ENCODE measurements at places on chromosomes 11 and 22. TPM values are rescaled to one million over a fixed set of nuclear protein-coding genes. Genes with fewer than 3 reads are reported as not detected.

The MRGPRX2 gene
- total RNA-seq = 0.51 TPM

The NNMT gene
- not detected for total RNA-seq

The NLRP10 gene
- total RNA-seq = not detected

The GGTLC2 gene
- not detected for total RNA-seq

The QSER1 gene
- total RNA-seq = 57.4 TPM

The HTR3A gene
- total RNA-seq = not detected

The MOGAT2 gene
- not detected for total RNA-seq

The FGF3 gene
- total RNA-seq = not detected

- H3K27ac ChIP-seq = peak overlapping the region; percentile 91
- no peak overlapping the region for H3K4me3 ChIP-seq
- peaks cover 6% of the 10 kb centered on the region for H3K27me3 ChIP-seq
- H3K36me3 ChIP-seq = peaks cover 2% of the 10 kb centered on the region
- peaks cover 23% of the 10 kb centered on the region for H3K4me1 ChIP-seq
Measured at GRCh38 chr22:45317551-45318167, 7.9 kb downstream of the FAM118A start.

- H3K27me3 ChIP-seq = no peaks in the 10 kb centered on the region
- no peak overlapping the region for H3K27ac ChIP-seq
- H3K4me3 ChIP-seq = no peak overlapping the region
- H3K4me1 ChIP-seq = peaks cover 3% of the 10 kb centered on the region
- H3K36me3 ChIP-seq = no peaks in the 10 kb centered on the region
- DNase-seq = no peak
Measured at GRCh38 chr11:6269994-6270393, 10.4 kb downstream of the CCKBR start.

- no peak overlapping the region for H3K4me3 ChIP-seq
- H3K27me3 ChIP-seq = peaks cover 17% of the 10 kb centered on the region
- DNase-seq = no peak
- H3K4me1 ChIP-seq = peaks cover 45% of the 10 kb centered on the region
- no peak overlapping the region for H3K27ac ChIP-seq
- peaks cover 32% of the 10 kb centered on the region for H3K36me3 ChIP-seq
Measured at GRCh38 chr22:31284281-31285155, 7.8 kb downstream of the PIK3IP1 start.

DNA sequence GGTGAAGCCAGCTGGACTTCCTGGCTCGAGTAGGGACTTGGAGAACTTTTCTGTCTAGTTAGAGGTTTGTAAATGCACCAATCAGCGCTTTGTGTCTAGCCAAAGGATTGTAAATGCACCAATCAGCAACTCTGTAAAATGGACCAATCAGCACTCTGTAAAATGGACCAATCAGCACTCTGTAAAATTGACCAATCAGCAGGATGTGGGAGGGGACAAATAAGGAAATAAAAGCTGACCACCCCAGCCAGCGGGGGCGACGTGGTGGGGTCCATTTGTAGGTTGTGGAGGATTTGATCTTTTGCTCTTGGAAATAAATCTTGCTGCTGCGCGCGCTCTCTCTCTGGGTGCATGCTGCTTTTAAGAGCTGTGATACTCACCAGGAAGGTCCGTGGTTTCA, 202.9 kb downstream of the MIAT start:
- no peak overlapping the region for H3K4me3 ChIP-seq
- peaks cover 1% of the 10 kb centered on the region for H3K27me3 ChIP-seq
- DNase-seq = no peak
- H3K36me3 ChIP-seq = no peaks in the 10 kb centered on the region
- no peak overlapping the region for H3K27ac ChIP-seq

DNA sequence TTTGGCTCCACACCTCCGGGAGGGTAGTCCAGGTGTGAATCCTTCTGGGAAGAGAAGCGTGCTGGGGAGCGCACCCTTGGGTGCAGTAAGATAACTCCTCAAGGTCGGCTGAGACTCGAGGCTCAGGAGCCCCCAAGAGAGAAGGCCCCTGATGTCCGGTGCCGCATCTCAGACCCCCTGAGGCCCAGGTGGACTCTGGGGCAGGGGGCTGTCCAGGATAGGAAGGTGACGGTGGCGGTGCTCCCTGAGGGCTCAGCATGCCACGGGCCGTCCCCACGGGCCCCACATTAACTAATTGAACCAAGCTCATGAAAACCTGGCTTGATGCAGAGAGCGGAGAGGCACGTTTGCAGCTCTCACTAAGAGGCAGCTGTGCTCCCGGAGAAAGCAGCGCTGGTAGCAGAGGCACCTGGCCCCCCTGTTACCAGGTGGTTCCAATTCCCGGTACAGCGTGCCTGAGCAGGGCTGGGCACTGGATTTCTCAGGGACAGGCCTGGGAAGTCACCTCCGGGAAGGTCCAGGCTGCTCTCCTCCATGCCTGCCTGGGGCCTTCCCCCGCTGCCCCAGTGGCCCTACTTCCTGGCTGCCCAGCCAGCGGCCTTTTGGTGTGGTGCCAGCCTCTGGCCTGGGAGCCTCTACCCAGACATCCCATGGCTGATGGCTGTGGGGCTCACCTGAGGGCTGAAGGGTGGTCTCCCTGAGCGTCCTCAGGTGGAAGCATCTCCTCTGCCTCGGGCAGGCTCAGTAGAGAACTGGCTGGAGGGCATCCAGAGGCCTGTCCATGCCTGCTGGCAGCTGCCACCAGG, 1.1 kb downstream of the KCNQ1 start:
- no peak overlapping the region for H3K27ac ChIP-seq
- H3K4me1 ChIP-seq = peaks cover 22% of the 10 kb centered on the region
- DNase-seq = no peak
- peaks cover 11% of the 10 kb centered on the region for H3K27me3 ChIP-seq
- H3K4me3 ChIP-seq = peak overlapping the region; percentile 91
- no peaks in the 10 kb centered on the region for H3K36me3 ChIP-seq

- no peak for DNase-seq
- H3K4me1 ChIP-seq = peaks cover 12% of the 10 kb centered on the region
- no peak overlapping the region for H3K4me3 ChIP-seq
- H3K36me3 ChIP-seq = no peaks in the 10 kb centered on the region
Measured at GRCh38 chr22:27686534-27686933, 115.0 kb downstream of the MN1 start.

DNA sequence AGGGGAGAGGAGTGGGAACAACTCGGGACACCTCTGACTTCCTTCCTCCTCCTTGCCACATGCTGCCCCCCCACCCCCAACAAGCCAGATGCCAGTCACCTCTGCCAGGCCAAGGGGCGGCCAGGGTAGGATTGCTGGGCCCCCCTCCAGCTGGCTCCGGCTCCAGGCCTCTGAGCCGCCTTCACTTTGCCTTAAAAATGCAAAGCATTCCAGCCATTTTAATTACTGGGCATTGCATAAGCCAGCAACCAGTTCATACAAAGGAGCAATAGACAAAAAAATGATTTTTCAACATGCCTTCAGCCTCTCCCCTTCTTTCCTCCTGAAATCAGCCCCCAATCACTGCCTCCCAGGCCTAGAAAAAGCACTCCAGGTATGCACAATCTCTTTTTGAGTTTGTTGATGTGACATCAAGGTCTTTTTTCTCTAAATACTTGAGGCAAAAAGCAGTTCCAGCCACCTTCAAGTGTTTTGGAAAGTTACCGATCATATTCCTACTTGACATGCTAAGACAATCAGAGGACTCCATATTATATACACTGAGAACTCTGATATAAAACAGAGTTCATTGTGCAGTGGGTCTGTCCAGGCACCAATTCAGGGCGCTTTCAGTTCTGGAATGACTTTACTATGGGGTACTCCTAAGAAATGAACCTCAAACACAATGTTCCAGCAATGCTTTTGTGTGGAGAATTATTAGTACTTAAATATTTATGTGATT, 12.4 kb upstream of the TIMP3 start:
- no peak overlapping the region for H3K4me3 ChIP-seq
- no peak overlapping the region for H3K27ac ChIP-seq
- no peaks in the 10 kb centered on the region for H3K36me3 ChIP-seq
- no peak for DNase-seq
- H3K4me1 ChIP-seq = peaks cover 7% of the 10 kb centered on the region

GRCh38 chr22:46674367-46674781, 54.2 kb downstream of the GRAMD4 start:
- no peak overlapping the region for H3K27ac ChIP-seq
- H3K27me3 ChIP-seq = peaks cover 2% of the 10 kb centered on the region
- no peaks in the 10 kb centered on the region for H3K4me1 ChIP-seq
- no peaks in the 10 kb centered on the region for H3K36me3 ChIP-seq
- H3K4me3 ChIP-seq = no peak overlapping the region
- DNase-seq = no peak

- no peak for DNase-seq
- H3K36me3 ChIP-seq = no peaks in the 10 kb centered on the region
- H3K27me3 ChIP-seq = peaks cover 4% of the 10 kb centered on the region
- H3K4me1 ChIP-seq = peaks cover 2% of the 10 kb centered on the region
- H3K4me3 ChIP-seq = no peak overlapping the region
- no peak overlapping the region for H3K27ac ChIP-seq
Measured at GRCh38 chr22:48635031-48635430, 1192.6 kb downstream of the BRD1 start.

GRCh38 chr22:27108425-27109114, 451.2 kb downstream of the MIAT start:
- H3K27ac ChIP-seq = no peak overlapping the region
- peaks cover 3% of the 10 kb centered on the region for H3K4me1 ChIP-seq
- peaks cover 2% of the 10 kb centered on the region for H3K27me3 ChIP-seq
- no peak overlapping the region for H3K4me3 ChIP-seq
- H3K36me3 ChIP-seq = no peaks in the 10 kb centered on the region

- no peaks in the 10 kb centered on the region for H3K36me3 ChIP-seq
- H3K4me3 ChIP-seq = no peak overlapping the region
- DNase-seq = no peak
Measured at GRCh38 chr11:83437939-83438338, 151.8 kb upstream of the CCDC90B start.

DNA sequence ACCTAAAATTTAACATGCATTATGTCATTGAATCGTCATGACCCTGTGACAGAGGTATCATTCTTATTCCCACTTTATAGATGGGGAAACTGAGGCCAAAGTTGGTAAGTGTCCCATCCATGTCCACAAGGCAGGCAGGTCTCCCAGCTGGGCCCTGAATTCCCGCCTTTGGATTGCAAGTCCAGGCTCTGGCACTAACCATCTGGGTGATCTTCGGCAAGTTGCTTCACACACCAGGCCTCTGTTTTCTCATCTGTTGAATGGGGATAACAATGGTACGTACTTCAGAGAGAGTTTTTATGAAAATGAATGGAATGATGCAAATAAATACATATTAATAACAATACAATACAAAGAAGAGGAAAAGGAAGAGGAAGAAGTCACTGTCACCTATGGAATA, 3.4 kb downstream of the CRYBB3 start:
- H3K4me1 ChIP-seq = peaks cover 3% of the 10 kb centered on the region
- peaks cover 2% of the 10 kb centered on the region for H3K27me3 ChIP-seq
- no peak overlapping the region for H3K27ac ChIP-seq

DNA sequence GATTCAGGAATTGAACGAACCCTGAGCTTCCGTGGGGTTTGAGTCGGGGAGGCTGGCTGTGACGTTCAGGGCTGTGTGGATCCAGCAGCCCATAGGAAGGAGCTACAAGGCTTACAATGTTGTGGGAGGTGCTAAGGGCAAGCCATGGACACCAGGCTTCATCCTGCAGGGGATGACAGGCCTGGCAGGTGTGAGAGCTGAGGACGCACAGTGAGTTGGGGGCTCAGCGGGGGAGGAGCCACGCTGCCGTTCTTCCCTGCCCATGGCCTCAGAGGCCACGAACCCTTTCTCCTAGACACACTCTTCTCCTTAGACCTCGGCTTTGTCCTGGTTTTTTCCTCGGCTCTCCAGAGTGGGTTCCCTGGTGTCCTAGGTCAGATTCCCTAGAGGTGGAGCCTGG, 113.3 kb upstream of the SLC22A12 start:
- no peaks in the 10 kb centered on the region for H3K4me1 ChIP-seq
- peaks cover 1% of the 10 kb centered on the region for H3K27me3 ChIP-seq
- H3K36me3 ChIP-seq = no peaks in the 10 kb centered on the region
- no peak for DNase-seq
- H3K4me3 ChIP-seq = no peak overlapping the region

DNA sequence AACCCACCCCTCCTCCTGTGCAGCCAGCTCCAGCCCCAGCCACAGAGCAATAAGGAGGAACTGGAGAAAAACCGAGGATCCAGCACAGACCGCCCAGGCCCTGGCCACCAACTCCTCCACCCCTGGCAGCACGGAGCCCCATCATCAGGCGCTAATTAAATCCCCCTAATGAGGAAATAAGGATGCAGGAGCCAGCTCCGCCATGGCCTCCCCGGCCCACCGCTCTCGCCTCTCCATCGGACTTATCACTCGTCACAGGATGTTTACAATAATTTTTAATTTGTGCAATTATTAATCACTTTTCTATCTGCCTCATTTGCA, 42.6 kb downstream of the BUD13 start:
- H3K4me3 ChIP-seq = no peak overlapping the region
- H3K27ac ChIP-seq = no peak overlapping the region
- peaks cover 12% of the 10 kb centered on the region for H3K27me3 ChIP-seq
- H3K36me3 ChIP-seq = no peaks in the 10 kb centered on the region
- H3K4me1 ChIP-seq = peaks cover 15% of the 10 kb centered on the region

- H3K4me1 ChIP-seq = peaks cover 7% of the 10 kb centered on the region
- no peaks in the 10 kb centered on the region for H3K27me3 ChIP-seq
- no peak overlapping the region for H3K4me3 ChIP-seq
- H3K36me3 ChIP-seq = no peaks in the 10 kb centered on the region
- H3K27ac ChIP-seq = no peak overlapping the region
- DNase-seq = peak; percentile 65
Measured at GRCh38 chr11:103326070-103326794, 217.0 kb downstream of the DYNC2H1 start.

DNA sequence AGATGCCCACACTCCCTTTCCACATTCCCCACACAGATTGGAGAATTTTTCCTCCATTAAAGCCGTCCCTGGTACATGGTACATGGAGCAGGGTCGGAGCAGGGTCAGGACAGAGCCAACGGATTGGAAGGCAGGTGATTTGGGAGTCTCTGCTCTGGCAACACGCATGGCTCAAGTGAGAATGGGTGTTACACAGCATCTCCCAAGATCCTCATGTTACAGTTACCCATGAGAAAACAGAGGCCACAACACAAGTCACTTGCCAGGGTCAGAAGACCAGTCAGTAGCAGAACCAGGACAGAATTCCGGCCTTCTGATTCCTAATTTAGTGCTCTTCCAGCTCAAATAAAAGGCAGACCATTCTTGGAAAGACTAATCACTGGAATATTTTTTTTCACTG, 7.7 kb upstream of the F2 start:
- no peaks in the 10 kb centered on the region for H3K27me3 ChIP-seq
- peaks cover 2% of the 10 kb centered on the region for H3K4me1 ChIP-seq
- H3K27ac ChIP-seq = no peak overlapping the region
- H3K4me3 ChIP-seq = no peak overlapping the region
- DNase-seq = no peak
- peaks cover 15% of the 10 kb centered on the region for H3K36me3 ChIP-seq

GRCh38 chr11:129720994-129721393, 94.7 kb upstream of the TMEM45B start:
- H3K36me3 ChIP-seq = no peaks in the 10 kb centered on the region

- H3K4me1 ChIP-seq = no peaks in the 10 kb centered on the region
- H3K36me3 ChIP-seq = no peaks in the 10 kb centered on the region
- no peaks in the 10 kb centered on the region for H3K27me3 ChIP-seq
- DNase-seq = no peak
- no peak overlapping the region for H3K4me3 ChIP-seq
- no peak overlapping the region for H3K27ac ChIP-seq
Measured at GRCh38 chr11:73800276-73800806, 12.7 kb downstream of the MRPL48 start.
